ENCODE measurements at places on chromosomes 6 and 20. TPM values are rescaled to one million over a fixed set of nuclear protein-coding genes. Genes with fewer than 3 reads are reported as not detected.

Gene RIOK1
- 11.4 TPM for total RNA-seq

Gene NDUFAF5
- total RNA-seq, result 33.6 TPM

Gene GJA1
- 62.7 TPM for total RNA-seq

Gene C6orf141
- total RNA-seq, result 10.1 TPM

Gene CENPQ
- 7.6 TPM for total RNA-seq

Gene CNR1
- 1.9 TPM for total RNA-seq

Gene CAP2
- 10.5 TPM for total RNA-seq

Gene PRKN
- not detected for total RNA-seq

Gene OR10C1
- total RNA-seq, result not detected

Gene AKAP12
- total RNA-seq, result 158 TPM

Gene PPP1R16B
- total RNA-seq, result 0.08 TPM

Gene TNXB
- total RNA-seq, result 0.39 TPM

Gene TCF21
- 0.07 TPM for total RNA-seq

Gene PPP1R14C
- 2.8 TPM for total RNA-seq

Gene SLC2A10
- not detected for total RNA-seq

Gene OR2B6
- 0.15 TPM for total RNA-seq

Gene C20orf202
- total RNA-seq, result not detected

Gene ADGRB3
- not detected for total RNA-seq

Gene GJA10
- not detected for total RNA-seq

Gene COQ3
- total RNA-seq, result 10.1 TPM

Gene DYNLT2
- total RNA-seq, result 0.67 TPM

Gene NKX2-4
- not detected for total RNA-seq

Gene TNFRSF6B
- 0.97 TPM for total RNA-seq

Gene RIMS1
- total RNA-seq, result not detected

Gene LINC00237
- not detected for total RNA-seq

Gene SLC52A3
- total RNA-seq, result 0.52 TPM

Gene TMEM200A
- total RNA-seq, result 0.07 TPM

Gene DCDC2
- 3.7 TPM for total RNA-seq

Gene SLC17A2
- total RNA-seq, result not detected

Gene FOXQ1
- total RNA-seq, result 4.8 TPM

Gene SFTA2
- total RNA-seq, result not detected

Gene FAM209B
- 0.40 TPM for total RNA-seq

Gene LRFN2
- total RNA-seq, result not detected

Gene CRISP1
- total RNA-seq, result not detected

Gene BPI
- total RNA-seq, result not detected

Gene DSN1
- total RNA-seq, result 24.5 TPM

Gene UNC5CL
- 0.76 TPM for total RNA-seq

Gene SLC25A27
- 0.32 TPM for total RNA-seq

Gene ARMH2
- not detected for total RNA-seq
